Kasumi-1 (cell line): ENCODE measurements at places on chromosomes 11 and 22.

- DNase-seq: no peak
Observed at GRCh38 chr11:1564535-1565172, 7.4 kb downstream of the DUSP8 start.

DNA sequence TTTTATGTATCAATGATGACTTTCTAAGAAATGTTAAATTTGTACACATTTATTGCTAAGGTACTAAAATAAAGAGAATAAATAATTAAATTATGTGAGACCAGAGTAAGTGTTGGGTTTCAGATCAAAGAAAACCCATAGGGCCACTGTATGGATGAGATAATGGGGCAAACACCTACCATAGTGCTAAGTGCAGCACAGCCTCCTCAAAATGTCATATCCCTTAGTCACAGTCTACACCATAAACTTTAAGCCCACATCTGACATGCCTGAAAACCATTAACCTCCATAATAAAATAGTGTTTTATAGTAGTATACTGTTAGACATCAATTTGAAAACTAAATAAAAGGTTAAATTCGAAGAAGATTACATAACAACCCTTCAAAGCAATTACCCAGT lies 37.5 kb downstream of the SESN3 start:
- DNase-seq: no peak

GRCh38 chr11:6566704-6567370 lies 36.6 kb downstream of the RRP8 start:
- DNase-seq: no peak

- no peak for DNase-seq
Observed at GRCh38 chr22:50014655-50015401, 2.3 kb upstream of the IL17REL start.

- no peak for DNase-seq
Observed at GRCh38 chr22:25482868-25483639, 81.4 kb upstream of the GRK3 start.

DNA sequence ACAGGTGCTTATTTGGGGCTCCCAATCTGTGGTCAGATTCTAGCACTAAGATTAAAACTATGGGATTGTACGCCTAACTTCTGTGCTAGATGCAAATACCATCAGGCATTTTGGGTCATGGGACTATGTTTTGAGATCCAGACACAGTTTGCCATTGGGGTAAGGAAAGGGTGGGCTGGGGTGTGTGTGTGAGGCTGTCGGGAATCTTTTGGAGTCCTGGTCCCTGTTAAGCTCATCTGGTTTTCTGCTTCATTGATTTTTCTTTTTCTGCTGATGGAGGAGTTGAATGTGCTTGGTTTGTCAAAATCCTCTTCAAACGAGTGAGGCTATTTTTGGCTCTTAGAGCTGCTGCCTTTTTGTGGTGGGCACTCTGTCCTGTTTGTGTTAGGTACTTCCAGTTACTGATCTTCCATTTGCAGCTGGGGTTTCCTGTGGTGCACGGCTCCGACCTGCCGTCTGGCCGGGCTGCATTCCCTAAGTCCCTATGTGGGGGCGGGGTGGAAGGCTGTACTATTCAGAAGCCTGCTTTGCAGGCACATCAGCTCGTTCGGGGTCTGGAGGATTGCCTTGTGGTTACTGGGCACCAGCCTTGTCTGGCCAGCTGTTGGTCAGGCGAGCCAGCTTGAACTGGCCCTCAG lies 2.9 kb downstream of the BCR start:
- DNase-seq: peak; percentile 85

- peak; percentile 56 for DNase-seq
Observed at GRCh38 chr22:41181349-41182241, 23.5 kb upstream of the L3MBTL2 start.

DNA sequence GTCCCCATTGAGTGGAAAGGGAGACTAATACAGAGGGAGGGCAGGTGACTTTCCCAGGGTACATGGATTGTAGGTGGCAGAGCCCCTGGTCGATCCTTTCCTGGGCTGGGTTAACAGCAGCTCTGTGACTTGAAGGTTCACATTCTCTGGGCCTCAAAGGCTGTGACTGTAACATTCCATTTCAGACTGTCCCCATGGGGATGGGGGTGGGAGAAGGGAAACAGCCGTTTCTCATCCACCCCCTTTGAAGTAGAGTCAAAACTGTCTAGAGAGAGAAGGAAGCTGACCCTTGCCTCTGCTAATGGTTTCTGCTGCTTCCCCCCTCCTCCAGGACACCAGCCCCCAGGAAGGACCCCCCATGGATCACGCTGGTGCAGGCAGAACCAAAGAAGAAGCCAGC lies 19.2 kb downstream of the MICALL1 start:
- no peak for DNase-seq

DNA sequence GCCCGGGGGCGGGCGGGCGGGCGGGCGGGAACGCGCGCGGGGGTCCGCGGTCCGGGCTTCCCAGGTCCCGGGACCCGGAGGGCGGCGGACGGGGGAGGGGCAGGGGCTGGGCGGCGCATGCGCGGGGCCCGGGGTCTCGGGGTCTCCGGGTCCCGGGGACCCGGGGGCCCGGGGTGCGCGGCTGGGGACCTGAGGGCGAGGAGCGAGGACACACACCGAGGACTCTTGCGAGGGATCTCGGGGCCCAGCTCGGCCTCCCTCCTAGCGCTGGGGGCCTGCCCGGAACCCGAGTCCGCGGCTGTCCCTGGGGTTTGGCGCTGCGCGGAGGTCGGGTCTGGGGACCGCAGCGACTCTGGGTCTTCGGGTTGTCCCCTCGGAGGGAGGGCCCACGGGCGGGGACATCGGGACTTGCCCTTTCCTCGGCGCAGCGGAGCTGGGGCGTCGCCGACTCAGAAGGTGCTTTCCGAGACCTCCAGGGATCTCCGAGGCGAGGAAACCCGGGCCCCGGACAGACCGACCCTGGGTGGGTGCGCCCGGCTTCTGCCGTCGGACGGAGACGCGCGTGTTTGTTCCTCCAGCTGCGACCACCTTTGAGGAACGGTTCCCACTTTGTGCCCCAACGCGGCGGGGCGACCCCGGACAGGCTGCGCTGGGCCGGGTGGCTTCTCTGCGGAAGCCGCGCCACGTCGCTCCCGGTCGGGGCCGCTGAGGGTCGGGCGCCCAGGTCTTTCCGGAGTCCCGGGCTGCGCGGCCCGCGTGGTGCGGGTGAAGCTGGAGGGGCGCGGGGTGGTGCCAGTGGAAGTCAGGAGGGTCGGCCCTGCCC lies 540 bp downstream of the PPARA start:
- DNase-seq: peak; percentile 17

DNA sequence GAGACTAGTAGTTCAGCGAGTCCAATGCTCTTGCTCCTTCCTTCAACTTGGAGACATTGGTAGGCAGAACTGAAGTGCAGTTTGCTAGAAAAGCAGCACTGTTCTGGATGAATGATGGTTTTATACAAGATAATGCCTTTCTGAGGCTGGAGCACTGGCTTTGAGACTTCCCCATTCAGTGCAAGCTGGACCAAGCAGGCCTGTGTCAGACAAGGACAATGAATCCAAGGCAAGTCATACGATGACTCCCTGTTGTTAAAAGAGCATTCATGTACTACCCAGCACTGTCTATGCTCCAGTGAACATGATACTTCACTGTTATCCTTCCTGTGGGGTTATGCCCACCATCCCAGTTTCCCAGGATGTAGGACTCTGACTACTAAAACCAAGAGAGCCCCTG lies 242.3 kb upstream of the RAG2 start:
- DNase-seq: no peak

DNA sequence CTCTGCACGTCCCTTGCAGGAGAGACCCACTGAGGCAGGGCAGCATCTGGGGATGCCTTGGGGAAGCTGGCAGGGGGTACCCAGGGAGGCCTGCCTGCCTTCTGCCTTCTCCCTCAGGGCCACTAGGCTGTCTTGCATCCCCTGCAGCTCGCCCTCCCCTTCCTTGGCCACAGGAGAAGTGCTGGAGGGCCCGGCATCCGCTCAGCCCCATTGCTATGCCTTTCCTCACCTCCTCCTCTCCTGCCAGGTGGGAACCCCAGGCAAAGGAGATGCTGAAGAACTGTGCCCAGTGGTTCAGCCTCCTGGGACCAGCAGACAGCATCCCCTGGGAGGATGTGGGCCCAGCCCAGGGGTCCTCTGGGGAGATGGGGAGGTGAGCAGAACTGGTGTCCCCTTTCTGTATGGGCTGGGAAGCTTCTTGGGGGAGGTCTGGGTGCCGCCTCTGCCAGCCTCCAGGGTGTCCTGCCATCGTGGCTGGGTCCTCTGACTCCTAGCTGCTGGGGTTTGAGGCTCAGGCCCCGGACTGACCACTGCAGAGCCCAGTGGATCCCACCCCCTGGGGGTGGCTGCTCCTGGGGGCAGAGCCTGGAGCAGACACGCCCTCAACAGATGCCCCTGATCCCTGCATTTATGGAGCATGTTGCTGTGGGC lies 20.6 kb downstream of the MRGPRG start:
- DNase-seq: no peak
